ENCODE measurements at places on chromosomes 1 and 21.

GRCh38 chr1:64291931-64292330 is 88.5 kb downstream of the UBE2U start:
- DNase-seq = no peak

GRCh38 chr21:35096959-35097358 is 47.9 kb upstream of the RUNX1 start:
- DNase-seq = no peak

- no peak for DNase-seq
These were observed 2.6 kb downstream of the GTF2B start for GRCh38 chr1:88888750-88889149.

DNA sequence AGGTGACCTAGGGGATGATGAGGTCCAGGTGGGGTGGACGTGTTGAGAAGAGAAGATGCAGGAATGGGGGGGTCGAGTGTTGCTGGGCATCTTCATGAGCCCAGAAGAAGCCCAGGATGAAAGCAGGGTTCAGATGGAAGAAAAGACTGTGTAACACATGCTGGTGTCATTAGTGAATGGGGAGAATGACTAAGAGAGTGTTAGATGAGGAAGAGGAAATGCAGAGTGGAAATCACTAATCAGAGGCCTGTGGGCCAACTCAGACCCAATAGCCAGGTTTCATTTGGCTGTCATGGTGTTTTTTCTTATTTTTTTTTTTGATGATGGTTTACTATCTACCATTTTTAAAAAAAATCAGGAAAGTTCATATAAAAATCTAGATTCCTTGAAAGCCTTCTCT is 180.8 kb upstream of the CAMK1G start:
- DNase-seq = no peak

DNA sequence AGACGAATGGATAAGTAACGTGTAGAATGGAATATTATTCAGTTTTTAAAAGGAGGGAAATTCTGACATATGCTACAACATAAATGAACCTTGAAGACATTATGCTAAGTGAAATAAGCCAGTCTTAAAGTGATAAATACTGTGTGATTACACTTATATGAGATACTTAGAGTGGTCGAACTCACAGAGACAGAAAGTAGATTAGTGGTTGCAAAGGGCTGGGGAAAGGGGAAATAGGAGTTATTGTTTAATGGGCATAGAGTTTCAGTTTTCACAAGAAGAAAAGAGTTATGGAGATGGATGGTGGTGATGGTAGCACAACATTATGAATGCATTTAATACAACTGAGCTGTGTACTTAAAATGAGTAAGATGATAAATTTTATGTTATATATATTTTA is 14.7 kb upstream of the AHCYL1 start:
- no peak for DNase-seq

- DNase-seq = no peak
These were observed 10.4 kb downstream of the LRRC42 start for GRCh38 chr1:53956308-53957168.

All from CD4-positive, alpha-beta T cell treated with Interferon alpha-2 for 1 hour (primary cell).